ENCODE measurements at places on chromosomes 12 and 14.

GRCh38 chr14:82047777-82048470, 514.3 kb upstream of the SEL1L start:
- no peak for DNase-seq

- no peak for DNase-seq
These were observed 41.9 kb downstream of the PTGER2 start for GRCh38 chr14:52356025-52356424.

DNA sequence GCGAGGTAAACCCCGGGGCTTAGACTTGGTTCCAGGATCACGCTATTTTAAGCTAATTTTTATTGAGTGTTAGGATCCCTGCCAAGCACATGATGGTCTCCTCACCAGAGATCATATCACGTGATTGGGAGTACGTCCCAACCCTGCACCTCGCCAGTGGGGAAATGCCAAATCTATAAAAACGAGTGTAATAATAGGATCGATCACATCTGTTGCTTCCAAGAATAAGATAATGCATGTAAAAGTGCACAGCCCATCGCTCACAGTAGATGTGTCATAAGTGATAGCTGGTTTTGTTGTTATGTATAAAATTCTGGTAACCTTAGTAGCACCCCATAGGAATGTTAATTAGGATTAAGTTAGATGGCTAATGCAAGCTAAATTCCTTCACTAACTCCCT, 581.0 kb upstream of the TMEM132C start:
- DNase-seq = no peak

DNA sequence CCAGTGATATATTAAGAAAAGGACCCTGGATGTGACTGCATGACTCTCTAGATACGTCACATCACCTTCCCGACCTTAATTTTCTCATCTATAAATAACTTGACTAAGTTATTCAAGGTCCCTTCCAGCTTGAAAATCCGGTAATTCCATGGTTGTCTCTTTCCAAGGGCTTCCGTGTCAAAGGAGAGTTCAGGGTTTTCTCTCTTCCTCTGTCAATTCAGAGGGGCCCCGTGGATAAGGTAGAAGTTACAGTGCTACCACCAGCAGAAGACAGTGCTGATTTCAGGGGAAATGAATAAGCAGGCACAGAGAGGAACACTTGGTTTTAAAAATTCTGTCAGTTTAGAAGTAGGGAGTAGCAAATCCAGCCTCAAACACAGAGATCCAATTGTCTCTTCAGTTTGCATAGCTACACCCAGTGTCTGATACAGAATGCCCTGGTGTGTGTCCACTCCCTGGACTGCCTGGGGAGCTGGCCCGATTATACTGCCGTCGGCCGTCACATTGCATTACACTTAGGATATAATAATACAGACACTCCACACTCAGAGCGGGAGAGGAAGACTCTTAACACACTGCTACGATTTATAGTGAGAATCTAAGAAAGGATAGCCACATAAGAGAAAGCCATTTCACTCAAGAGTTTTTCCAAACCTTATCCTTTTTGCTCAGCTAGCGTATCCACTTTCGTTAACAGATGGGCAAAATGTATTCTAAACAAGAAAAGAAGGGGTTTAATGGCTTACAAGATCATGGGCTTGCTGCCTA, 54.7 kb upstream of the GTF2A1 start:
- no peak for DNase-seq

DNA sequence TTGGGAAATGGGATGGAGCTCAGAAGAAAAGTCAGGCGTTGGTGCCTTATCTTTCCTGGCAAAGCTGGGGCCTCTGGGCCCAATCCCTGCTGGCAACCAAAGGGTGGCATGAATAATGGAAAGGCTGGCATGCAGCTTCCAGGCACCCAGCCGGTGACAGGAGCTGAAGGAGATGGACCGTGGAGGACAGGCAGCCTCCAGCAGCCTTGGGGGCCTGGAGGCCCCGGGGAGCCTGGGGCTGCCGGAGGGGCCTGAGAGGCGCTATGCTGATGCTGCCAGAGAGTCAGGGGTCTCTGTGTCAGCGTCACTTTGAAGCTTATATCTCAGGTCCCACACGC, 38.2 kb upstream of the EML1 start:
- no peak for DNase-seq

Data from hematopoietic multipotent progenitor cell treated with erythropoietin and hydrocortisone succinate and interleukin-3 and kit ligand, for 8 days (in vitro differentiated cells).